ENCODE measurements at places on chromosomes 2 and 18. TPM values are rescaled to one million over a fixed set of nuclear protein-coding genes. Genes with fewer than 3 reads are reported as not detected.
A peak's percentile ranks its signal among the peaks of the same experiment; 100 is the strongest.

Gene HDHD2
- polyA plus RNA-seq, result 100 TPM

Gene IMPA2
- 9.6 TPM for polyA plus RNA-seq

Gene ZNF236
- polyA plus RNA-seq, result 4.0 TPM

Gene DUSP28
- 7.2 TPM for polyA plus RNA-seq

Gene FEV
- polyA plus RNA-seq, result 5.3 TPM

DNA sequence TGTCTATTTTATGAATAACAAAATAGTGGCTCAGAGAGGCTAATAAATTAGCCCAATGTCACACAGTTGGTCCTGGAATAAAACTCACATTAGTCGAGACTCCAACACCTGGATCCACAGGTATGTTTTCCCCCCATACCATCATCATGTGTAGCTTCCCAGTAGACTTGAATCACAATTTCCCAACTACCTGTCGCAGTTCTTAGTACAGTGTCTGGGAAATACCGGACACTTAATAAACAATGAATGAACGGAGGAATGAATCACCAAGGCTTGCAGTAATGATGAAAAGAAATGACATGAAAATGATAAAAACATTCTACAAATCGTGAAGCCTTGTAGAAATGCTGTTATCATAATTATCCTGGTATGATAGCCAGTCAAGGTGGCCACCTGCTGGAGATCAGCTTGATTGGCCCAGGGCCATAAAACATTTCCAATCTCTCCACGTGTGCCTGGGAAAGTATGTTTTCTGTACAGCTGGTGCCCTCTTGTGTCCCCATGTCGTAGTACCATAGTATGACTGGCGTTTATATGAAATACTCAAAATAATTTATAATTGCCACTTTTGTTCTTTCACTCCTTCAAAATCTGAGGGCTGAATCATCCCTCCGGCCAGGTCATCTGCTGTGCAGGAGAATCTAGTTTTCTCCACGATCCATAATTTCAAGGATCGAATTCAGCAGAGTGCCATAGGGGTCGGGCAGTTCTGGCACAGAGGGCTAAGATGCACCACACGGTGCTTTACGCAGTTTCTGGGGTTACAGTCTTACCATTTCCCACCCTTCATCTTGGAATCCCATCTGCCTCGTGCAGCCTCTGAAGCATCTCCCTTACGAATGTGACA, 95.4 kb downstream of the LAMA1 start:
- H3K4me3 ChIP-seq, result no peak overlapping the region
- H3K4me1 ChIP-seq, result no peaks in the 10 kb centered on the region
- H3K36me3 ChIP-seq, result no peaks in the 10 kb centered on the region
- H3K27ac ChIP-seq, result no peak overlapping the region

DNA sequence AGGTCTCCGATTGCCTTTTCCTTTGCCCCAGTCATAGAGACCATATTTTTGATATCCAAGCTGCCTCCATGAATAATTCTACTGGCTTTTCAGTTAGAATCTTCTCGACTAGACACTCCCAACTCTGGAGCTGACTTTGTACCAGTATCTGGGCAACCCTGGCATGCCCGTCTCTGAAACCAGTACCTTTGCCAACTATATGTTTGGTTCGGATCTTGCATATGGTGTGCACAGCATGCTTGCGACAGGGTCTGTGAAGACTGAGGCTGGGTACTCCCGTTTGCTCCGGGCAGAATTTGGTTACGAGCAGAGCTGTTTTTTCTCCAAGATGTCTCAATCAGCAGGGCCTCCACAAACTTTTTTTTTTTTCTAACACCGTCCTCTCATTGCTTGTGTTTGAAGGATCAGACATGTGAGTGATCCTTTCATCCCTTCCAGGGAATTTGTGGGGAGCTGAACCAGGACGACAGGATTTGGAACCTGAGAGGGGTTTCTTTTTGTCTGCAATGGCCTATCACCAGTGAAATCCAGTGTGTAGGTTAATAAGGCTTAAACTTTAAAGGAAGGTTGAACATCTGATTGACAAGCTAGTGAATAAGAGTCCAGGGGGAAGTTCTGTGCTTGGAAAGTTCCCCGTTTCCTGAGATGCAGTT, 322.3 kb downstream of the MYCN start:
- H3K27me3 ChIP-seq, result no peaks in the 10 kb centered on the region
- H3K36me3 ChIP-seq, result no peaks in the 10 kb centered on the region
- no peak overlapping the region for H3K4me3 ChIP-seq
- no peaks in the 10 kb centered on the region for H3K4me1 ChIP-seq

GRCh38 chr18:64620971-64621560, 472.2 kb upstream of the LINC00305 start:
- no peak overlapping the region for H3K27ac ChIP-seq
- no peaks in the 10 kb centered on the region for H3K4me1 ChIP-seq
- no peaks in the 10 kb centered on the region for H3K36me3 ChIP-seq
- no peaks in the 10 kb centered on the region for H3K27me3 ChIP-seq
- DNase-seq, result no peak

GRCh38 chr2:160380611-160381010, 113.0 kb downstream of the RBMS1 start:
- peaks cover 65% of the 10 kb centered on the region for H3K4me1 ChIP-seq
- no peaks in the 10 kb centered on the region for H3K27me3 ChIP-seq
- no peak overlapping the region for H3K4me3 ChIP-seq
- no peaks in the 10 kb centered on the region for H3K36me3 ChIP-seq

GRCh38 chr2:152339556-152340286, 4.7 kb downstream of the FMNL2 start:
- no peak for DNase-seq
- H3K36me3 ChIP-seq, result no peaks in the 10 kb centered on the region
- H3K4me1 ChIP-seq, result no peaks in the 10 kb centered on the region
- H3K27me3 ChIP-seq, result no peaks in the 10 kb centered on the region
- H3K4me3 ChIP-seq, result no peak overlapping the region

GRCh38 chr2:188013767-188014166, 277.9 kb upstream of the GULP1 start:
- DNase-seq, result no peak
- no peak overlapping the region for H3K4me3 ChIP-seq
- H3K36me3 ChIP-seq, result no peaks in the 10 kb centered on the region
- no peaks in the 10 kb centered on the region for H3K4me1 ChIP-seq

GRCh38 chr2:237321746-237322145, 92.2 kb downstream of the COL6A3 start:
- H3K36me3 ChIP-seq, result no peaks in the 10 kb centered on the region
- no peak overlapping the region for H3K4me3 ChIP-seq
- no peak for DNase-seq
- no peak overlapping the region for H3K27ac ChIP-seq
- no peaks in the 10 kb centered on the region for H3K4me1 ChIP-seq

DNA sequence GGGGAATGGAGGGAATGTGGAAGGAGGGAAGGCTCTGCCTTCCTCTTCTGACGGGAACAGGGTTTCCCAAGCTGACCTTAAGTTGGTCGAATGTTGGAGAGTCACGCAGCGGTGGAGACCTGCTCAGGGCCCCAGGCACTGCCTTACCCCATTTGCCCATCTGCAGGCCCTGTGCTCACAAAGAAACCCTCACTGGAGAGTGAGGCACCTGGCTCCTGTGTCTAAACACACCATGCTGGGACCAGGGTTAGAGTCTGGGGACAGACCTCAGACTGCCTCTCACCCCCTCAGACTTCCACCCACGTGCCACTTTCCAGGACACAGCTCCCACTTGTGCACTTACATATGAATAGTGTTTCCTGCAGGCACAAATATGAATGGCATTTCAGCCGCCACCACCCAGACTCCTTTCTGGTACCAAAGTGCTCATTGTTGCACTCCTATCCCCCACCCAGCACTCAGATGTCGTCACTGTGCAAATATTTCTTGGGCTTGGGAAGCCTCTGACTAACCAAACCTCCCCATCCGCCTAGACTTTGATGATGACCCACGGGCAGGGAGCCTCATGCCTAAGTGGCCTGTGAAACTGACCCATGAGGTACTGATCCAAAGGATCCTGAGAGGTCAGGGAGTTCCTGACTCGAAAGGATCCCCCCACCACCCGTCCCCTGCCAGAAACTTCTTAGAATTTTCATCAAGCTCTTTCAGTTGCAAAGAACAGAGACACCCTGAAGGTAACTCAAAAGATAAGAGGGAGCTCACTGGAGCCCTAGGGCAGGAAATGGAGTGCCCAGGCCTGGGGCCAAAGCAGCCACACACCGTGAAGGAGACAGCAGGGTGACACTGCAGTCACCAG, 78.3 kb downstream of the STPG4 start:
- H3K27ac ChIP-seq, result peak overlapping the region; percentile 86
- no peak overlapping the region for H3K4me3 ChIP-seq
- no peaks in the 10 kb centered on the region for H3K36me3 ChIP-seq

DNA sequence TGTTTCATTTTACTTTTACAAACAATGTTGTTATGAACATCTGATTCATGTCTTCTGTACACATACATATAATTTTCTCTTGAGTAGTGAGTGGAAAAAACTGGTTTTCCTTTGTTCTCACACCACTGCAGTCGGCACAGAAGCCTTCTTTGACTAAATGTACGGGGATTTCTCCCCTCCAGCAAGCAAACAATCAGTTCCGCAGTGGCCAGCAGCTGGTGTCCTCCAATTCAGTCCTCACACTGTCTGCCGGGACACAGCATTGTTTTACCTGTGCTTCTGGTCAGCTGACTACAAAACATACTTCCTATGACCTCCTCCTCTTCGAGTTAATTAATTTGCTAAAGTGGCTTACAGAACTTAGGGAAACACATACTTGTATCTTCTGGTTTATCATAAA, 202.8 kb downstream of the WDR7 start:
- H3K4me3 ChIP-seq, result no peak overlapping the region
- H3K36me3 ChIP-seq, result no peaks in the 10 kb centered on the region
- no peaks in the 10 kb centered on the region for H3K27me3 ChIP-seq
- H3K4me1 ChIP-seq, result no peaks in the 10 kb centered on the region
- H3K27ac ChIP-seq, result no peak overlapping the region
- DNase-seq, result no peak

DNA sequence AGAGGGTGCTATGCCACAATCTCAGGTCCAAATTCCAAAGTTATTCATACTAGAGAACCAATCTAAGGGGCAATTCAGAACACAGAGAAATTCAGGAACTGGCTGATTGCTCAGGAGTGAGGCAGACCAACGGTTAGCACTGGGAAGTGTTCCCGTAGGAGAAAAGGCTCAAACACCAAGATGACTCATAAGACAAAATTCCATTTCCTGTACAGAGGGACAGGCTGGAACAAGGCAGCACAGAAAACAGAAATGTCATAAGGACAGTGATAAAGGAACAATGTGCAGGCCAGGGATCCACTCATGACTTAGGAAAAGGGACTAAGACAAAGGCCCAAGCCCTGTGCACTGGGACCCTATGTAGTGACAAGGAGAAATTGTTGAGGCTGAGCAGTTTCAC, 54.2 kb downstream of the PDE1A start:
- no peak overlapping the region for H3K4me3 ChIP-seq
- DNase-seq, result no peak
- no peaks in the 10 kb centered on the region for H3K4me1 ChIP-seq
- no peak overlapping the region for H3K27ac ChIP-seq
- no peaks in the 10 kb centered on the region for H3K36me3 ChIP-seq

DNA sequence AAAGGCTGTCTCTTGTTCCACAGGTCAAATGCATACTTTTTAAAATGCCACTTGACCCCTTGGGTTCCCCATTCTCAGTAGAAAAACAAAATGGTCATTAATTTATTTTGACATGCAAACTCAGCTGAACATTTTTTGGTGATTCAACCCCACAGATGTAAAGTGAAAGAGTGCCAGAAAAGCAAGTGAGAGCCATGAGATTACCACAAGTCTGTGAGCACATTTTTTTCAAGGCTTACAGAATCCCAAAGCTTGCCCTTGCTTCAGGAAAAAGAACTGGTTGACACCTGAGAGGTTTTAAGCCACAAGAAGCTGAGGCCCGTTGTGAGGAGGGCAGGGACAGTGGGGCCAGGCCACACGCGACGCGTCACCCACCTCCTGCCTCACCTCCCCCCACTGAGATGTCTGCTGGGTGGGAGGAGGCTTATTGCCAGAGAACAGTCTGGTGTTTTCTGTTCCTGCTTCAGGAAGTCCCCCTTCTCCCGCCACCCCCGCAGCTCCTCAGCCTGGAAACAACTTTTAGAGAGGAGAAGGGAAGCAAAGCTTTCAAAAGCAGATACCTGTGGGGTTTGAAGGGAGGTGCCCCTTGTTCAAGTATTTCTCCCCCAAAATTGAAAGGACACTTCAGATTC, 70.4 kb upstream of the CYP1B1 start:
- no peaks in the 10 kb centered on the region for H3K36me3 ChIP-seq
- peak overlapping the region; percentile 82 for H3K27ac ChIP-seq
- no peaks in the 10 kb centered on the region for H3K27me3 ChIP-seq
- no peak overlapping the region for H3K4me3 ChIP-seq
- peak; percentile 46 for DNase-seq
- peaks cover 35% of the 10 kb centered on the region for H3K4me1 ChIP-seq

- H3K4me3 ChIP-seq, result no peak overlapping the region
- H3K27ac ChIP-seq, result no peak overlapping the region
- DNase-seq, result no peak
- no peaks in the 10 kb centered on the region for H3K27me3 ChIP-seq
- H3K4me1 ChIP-seq, result no peaks in the 10 kb centered on the region
- no peaks in the 10 kb centered on the region for H3K36me3 ChIP-seq
These were observed 239.5 kb upstream of the KLHL29 start for GRCh38 chr2:23145460-23145859.

DNA sequence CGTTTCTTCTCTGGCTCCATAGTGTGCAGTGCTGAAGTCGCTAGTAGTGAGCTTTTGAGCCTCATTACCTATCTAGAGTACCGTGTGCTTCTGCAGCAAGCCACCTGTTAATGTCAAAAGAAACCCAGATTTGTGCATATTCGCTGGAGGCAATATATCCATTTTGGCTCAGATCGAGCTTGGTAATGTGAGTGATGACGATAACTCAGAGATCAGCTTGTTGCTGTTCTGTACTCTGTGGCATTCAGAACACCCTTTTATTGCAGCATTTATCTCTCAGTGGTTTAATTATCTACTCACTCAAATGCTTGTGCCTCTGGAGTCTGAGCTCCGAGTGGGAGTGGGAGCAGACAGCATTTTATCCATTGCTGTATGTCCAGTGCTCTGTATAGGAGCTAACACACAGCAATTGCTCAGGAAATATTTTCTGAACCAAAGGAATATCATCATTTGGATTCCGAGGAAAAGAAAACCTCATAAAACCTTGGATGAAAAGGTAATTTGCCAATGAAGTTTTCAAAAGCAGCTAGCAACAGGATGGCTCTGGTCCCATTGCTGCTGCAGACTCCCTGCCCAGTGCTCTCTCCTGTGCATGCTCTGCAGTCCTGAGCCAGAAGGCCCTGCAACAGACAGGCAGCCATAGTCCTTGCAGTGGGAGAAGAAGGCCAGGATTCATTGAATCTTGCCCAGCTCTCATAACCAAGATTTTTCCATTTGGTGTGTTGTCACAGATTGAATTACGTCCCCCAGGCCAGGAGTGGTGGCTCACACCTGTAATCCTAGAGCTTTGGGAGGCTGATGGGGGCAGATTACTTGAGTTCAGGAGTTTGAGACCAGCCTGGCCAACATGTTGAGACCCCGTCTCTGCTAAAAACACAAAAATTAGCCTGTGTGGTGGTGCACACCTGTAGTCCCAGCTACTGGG, 183.8 kb downstream of the MYCN start:
- H3K4me3 ChIP-seq, result no peak overlapping the region
- no peaks in the 10 kb centered on the region for H3K4me1 ChIP-seq
- H3K27me3 ChIP-seq, result no peaks in the 10 kb centered on the region
- no peak for DNase-seq
